A549 treated with RU486 at 1 μM for 4 hours (cell line): ENCODE measurements at places on chromosomes 12 and 14. TPM values are rescaled to one million over a fixed set of nuclear protein-coding genes. Genes with fewer than 3 reads are reported as not detected.

RNFT2 gene
- total RNA-seq, result 2.1 to 3.5 TPM (median 2.2 TPM) in 5 replicates

TAS2R43 gene
- total RNA-seq, result not detected in 5 replicates

IFNG gene
- not detected in 5 replicates for total RNA-seq

OTUB2 gene
- 3.7 to 6.8 TPM (median 4.3 TPM) in 5 replicates for total RNA-seq

TMEM119 gene
- total RNA-seq, result 0.05 to 0.07 TPM (median 0.05 TPM) in 3 of 5 replicates, not detected in the others

VRTN gene
- total RNA-seq, result not detected in 5 replicates

RD3L gene
- total RNA-seq, result not detected in 5 replicates

ESR2 gene
- 0.03 TPM in 1 of 5 replicates, not detected in the others for total RNA-seq

ATG2B gene
- total RNA-seq, result 7.9 to 11.5 TPM (median 8.3 TPM) in 5 replicates

RPS6KL1 gene
- 0.16 to 0.68 TPM (median 0.38 TPM) in 5 replicates for total RNA-seq

MRPL52 gene
- total RNA-seq, result 149 to 241 TPM (median 211 TPM) in 5 replicates

CLEC2A gene
- total RNA-seq, result not detected in 5 replicates

GDF11 gene
- total RNA-seq, result 1.9 to 5.1 TPM (median 4.1 TPM) in 5 replicates

KRT82 gene
- total RNA-seq, result not detected in 5 replicates

PLEKHD1 gene
- total RNA-seq, result 0.03 to 0.05 TPM (median 0.04 TPM) in 3 of 5 replicates, not detected in the others

ADAMTS20 gene
- not detected in 5 replicates for total RNA-seq
